Stimulated activated CD4-positive, alpha-beta T cell treated with anti-CD3 and anti-CD28 coated beads, Interleukin-12 subunit alpha, Interleukin-12 subunit beta, amount 100 ng/mL, for 24 hours (primary cell): ENCODE measurements at places on chromosomes 11 and 22.

- DNase-seq, result no peak
Measured at GRCh38 chr11:68329978-68330699, 17.7 kb downstream of the LRP5 start.

DNA sequence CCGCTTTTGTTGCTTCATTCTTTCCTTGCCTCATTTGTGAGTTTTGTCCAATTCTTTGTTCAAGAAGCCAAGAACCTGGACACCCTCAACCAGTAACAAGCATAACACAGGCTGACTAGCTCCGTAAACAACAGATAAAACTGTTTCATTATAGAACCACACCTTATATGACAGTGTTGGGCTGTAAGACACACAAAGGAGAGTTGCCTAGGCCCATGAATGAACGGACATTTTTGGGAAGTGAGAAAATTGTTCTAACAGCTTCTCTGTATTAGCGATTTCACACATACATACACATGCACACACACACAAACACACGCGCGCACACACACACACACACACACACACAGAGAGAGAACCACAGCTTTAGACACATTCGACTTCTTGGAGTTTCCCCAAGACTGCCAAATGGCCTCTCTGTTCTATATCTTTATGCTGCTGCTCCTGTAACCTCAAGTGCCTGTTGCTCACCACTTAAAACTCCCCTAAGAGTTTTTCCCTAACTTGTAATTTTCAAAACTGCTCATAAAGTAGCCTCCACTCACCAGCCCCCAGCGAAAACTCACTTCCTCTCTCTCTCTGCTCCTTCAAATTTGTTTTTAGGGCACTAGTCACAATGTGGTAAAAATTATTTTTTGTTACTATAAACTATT lies 35.9 kb downstream of the CTSC start:
- no peak for DNase-seq

GRCh38 chr11:133600786-133601185 lies 68.5 kb upstream of the OPCML start:
- DNase-seq, result no peak

- no peak for DNase-seq
Measured at GRCh38 chr11:115959081-115959486, 454.9 kb upstream of the CADM1 start.

DNA sequence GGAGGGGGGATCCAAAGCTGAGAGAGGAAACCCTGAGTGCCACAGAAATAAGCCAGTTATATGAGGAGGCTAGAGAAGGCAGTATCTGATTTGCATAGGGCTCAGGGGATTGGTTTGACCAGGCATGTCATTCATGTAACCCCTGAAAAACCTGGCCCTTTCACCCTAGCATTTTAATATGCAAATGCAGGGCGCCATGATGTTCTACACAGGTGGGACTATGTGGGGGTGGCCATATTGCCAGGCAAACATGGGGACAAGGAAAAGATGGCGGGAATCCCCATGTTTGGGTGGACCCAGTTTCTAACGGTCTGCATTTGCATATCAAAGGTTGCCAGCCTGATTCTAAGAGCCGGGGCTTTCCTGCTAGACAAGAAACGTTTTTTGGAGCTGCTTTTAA lies 27.2 kb downstream of the CSF2RB start:
- no peak for DNase-seq
